Spleen (tissue), 13 donors: ENCODE measurements at places on chromosomes 3 and 15. TPM values are rescaled to one million over a fixed set of nuclear protein-coding genes. Genes with fewer than 3 reads are reported as not detected.

GRCh38 chr15:74179101-74179841 is 5.8 kb downstream of the ISLR start:
- DNase-seq: peak; percentile 81
- H3K4me1 ChIP-seq: peaks cover 14% of the 10 kb centered on the region
- no peaks in the 10 kb centered on the region for H3K27me3 ChIP-seq
- H3K36me3 ChIP-seq: no peaks in the 10 kb centered on the region

DNA sequence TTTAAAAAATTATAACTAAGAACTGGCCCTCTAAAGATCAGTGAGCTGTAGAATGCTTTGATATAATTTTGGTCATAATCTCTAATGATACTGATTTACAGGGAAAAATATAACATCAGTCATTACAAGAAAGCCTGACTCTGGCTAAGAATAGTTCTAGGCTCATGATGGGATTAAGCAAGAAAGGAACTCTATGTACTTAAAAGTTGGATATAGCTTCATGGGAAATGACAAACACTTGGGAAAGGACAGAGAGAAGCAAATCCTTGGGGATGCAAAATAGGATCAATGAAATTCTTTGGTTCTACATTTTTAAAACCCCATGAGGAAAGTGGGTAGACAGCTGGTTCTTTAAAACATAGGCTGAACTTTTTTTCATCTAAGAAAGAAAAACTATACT is 472.7 kb upstream of the NR2F2 start:
- no peaks in the 10 kb centered on the region for H3K27me3 ChIP-seq
- no peak overlapping the region for H3K4me3 ChIP-seq

- H3K27ac ChIP-seq: no peak overlapping the region
- DNase-seq: no peak
- no peaks in the 10 kb centered on the region for H3K27me3 ChIP-seq
- no peaks in the 10 kb centered on the region for H3K36me3 ChIP-seq
- peaks cover 8% of the 10 kb centered on the region for H3K4me1 ChIP-seq
These were observed 23.7 kb downstream of the PCYT1A start for GRCh38 chr3:196263819-196264218.

The MEX3B gene
- 1.1 TPM for total RNA-seq

The GMPS gene
- total RNA-seq: 32.3 TPM
